ENCODE measurements at places on chromosomes 1 and 21.

GRCh38 chr1:111729946-111730681 is 9.1 kb downstream of the INKA2 start:
- no peak for DNase-seq

GRCh38 chr1:175892686-175893085 is 149.3 kb upstream of the TNR start:
- no peak for DNase-seq

DNA sequence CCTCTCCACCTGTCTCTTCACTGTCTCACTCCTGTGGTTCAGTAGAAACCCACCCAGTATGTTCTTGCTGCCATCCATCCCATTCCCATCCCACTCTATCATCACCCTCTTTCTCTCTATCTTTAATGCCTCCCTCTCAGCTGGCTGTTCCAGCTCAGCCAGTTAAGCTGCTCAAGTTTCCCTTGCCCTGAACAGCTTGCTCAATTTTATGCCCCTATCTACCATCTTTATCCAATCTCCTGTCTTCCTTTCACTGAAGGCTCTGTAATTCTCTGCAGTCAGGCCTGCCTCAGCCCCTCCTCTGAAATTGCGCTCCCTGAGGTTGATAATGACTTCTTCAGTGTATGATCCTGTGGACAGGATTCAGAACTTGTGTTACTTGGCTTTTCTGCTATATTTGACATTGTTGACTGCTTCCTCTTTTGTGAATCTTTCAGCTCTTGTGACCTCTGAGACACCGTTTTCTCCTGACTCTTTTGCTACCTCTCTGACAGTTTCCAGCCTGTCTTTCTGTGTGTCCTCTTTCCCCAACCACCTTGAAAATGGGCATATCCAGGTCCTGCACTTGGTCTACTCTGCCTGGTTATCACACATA is 13.9 kb upstream of the BCAR3 start:
- DNase-seq, result no peak

- peak; percentile 43 for DNase-seq
These were observed 146.0 kb downstream of the RERE start for GRCh38 chr1:8671306-8671917.

DNA sequence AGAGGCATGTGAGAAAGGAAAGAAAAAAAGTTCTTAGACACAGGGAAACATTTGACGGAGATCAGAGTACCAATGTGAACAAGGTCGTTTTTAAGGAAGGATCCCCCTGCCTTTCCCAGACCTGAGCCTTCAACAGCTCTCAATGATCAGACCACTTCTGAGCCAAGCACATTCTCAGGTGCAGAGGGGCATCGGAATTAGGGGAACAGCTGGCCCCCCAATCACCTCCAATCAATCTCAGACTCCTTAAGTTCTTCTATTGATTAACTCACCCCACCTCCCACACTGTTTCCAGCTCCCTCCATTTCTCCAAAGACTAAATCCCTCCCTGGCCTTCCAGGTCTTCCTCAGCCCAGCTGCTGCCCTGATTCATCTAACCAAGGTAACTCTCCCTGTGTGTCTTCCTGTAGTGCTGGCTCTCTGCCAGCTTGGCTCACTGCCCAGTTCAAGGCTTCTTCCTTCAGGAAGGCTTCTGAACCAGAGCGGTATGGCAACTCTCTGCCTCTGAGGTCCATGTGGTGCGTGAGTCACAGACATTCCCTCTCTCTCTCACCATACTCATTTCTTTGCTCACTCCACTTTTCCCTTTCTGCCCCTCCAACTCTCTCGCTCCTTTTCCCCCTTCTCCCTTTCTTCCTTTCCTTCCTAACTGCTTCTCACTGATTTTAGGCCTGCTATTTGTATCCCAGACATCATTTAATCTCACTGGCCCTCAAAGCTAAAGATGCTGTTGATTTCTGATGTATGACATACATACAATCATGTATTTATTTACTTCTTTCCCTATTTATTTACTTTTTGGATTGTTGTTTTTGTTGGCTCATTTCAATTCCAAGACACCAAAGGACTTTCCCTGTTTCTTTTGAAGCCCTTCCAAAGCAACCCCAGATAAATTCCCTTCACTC is 18.1 kb downstream of the CFAP45 start:
- DNase-seq, result peak; percentile 47

DNA sequence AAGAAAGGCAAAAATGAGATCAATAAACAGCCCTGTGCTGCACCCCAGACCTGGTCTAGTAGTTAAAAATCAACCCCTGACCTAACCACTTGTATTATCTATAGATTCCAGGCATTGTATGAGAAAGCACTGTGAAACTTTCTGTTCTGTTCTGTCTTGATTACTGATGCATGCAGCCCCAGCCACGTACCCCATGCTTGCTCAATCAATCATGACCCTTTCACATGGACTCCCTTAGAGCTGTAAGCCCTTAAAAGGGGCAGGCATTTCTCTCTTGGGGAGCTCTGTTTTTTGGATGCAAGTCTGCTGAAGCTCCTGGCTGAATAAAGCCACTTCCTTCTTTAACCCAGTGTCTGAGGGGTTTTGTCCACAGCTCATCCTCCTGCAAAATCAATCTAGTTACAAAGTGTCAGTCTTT is 24.2 kb upstream of the CD34 start:
- DNase-seq, result no peak

- no peak for DNase-seq
These were observed 1.4 kb downstream of the C1orf94 start for GRCh38 chr1:34178072-34178471.

GRCh38 chr21:46507562-46507961 is 48.9 kb downstream of the DIP2A start:
- DNase-seq, result no peak

DNA sequence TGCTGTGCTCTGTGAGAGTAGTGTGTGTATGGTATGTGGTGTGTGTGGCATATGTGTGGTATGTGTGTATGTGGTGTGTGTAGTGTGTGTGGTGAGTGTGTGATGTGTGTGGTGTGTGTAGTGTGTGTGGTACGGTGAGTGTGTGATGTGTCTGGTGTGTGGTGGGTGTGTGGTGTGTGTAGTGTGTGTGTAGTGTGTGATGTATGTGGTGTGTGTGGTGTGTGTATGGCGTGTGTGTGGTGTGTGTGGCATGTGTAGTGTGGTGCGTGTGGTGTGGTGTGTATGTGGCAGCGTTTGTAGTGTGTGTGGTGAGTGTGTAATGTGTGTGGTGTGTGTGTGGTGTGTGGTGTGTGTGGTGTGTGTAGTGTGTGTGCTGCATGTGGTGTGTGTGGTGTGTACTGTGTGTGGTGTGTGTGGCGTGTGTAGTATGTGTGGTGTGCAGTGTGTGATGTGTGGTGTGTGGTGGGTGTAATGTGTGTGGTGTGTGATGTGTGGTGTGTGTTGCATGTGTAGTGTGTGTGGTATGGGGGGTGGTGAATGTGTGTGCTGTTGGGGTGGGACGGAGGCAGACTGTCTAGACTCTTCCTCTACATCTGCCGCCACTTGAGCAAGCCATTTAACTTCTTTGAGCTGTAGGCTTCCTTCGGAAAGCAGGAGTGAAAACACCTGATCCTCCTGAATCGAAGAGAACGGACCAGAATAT is 33.5 kb downstream of the GPA33 start:
- DNase-seq, result no peak

GRCh38 chr21:45972716-45973474 is 8.7 kb upstream of the COL6A1 start:
- DNase-seq, result no peak

- DNase-seq, result peak; percentile 76
These were observed 49.7 kb downstream of the MDM4 start for GRCh38 chr1:204565617-204566582.

- DNase-seq, result no peak
These were observed 2.2 kb upstream of the LYPLA2 start for GRCh38 chr1:23788695-23789094.

DNA sequence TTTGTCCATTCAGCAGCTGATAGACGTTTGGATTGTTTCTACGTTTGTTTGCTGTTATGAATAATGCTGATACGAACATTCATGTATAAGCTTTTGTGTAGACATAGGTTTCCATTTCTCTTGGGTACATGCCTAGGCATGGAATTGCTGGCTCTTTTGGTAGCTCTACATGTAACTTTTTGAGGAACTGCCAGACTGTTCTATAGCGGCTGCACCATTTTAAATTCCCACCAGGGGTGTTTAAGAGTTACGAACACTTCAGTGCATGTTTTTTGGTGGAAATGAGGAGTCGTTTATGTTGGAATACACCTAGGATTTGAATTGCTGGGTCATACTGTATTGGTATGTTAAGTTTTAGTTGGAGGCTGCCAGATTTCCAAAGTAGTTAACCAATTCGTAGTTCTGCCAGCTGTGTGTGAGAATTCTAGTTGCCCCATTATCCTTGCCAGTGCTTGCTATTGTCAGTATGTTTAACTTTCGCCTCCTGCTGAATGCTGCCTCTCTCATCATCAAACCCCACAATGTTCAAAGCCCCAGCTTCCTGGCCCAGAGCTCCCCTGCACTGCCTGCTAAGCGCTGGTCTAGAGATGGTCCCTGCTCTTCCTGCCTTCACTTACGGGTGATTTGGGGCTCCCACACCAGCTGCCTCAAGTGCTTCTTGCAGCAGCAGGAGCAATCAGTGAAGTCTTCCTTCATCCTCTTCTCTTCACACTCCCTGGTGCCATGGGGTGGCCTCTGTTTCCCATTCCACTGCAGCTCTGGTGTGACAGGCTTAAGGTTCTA is 81.0 kb downstream of the MAN1C1 start:
- no peak for DNase-seq

DNA sequence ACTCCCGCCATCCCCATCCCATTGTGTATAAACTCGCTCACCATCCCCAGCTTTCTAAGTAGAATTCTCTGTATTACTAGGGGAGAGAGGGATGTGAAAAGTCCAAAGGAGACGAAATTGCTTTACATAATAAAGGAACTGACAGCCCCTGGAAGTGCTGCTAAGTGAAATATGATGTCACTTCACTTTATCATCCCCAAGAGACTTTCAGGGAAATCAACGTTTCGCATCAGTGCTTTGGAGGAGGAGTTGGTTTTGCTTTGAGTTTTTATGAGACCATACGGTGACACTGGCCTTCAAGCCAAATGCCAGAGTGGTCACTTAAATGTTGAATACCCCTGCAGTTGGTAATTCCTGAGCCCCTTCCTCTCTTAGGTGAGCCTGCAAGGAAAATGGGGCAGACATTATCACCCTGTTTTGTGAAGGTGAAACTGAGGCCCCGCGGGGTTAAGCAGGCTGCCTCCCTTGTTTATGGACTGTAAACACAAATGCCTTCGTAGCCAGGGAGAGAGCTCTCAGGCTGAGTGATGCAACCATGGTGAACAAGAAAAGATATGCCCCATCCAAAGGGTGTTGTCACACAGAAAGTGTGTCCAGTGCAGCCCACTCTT is 58.4 kb upstream of the KAZN start:
- DNase-seq, result no peak

GRCh38 chr21:17201741-17202260 is 311.0 kb upstream of the CXADR start:
- no peak for DNase-seq

- DNase-seq, result no peak
These were observed 647 bp downstream of the TSEN15 start for GRCh38 chr1:184052194-184052559.

- peak; percentile 31 for DNase-seq
These were observed 8.6 kb downstream of the NIPAL3 start for GRCh38 chr1:24424207-24424606.

GRCh38 chr1:18876210-18876609 is 16.8 kb upstream of the TAS1R2 start:
- no peak for DNase-seq

GRCh38 chr1:29703596-29704370 is 467.5 kb downstream of the PTPRU start:
- DNase-seq, result no peak

DNA sequence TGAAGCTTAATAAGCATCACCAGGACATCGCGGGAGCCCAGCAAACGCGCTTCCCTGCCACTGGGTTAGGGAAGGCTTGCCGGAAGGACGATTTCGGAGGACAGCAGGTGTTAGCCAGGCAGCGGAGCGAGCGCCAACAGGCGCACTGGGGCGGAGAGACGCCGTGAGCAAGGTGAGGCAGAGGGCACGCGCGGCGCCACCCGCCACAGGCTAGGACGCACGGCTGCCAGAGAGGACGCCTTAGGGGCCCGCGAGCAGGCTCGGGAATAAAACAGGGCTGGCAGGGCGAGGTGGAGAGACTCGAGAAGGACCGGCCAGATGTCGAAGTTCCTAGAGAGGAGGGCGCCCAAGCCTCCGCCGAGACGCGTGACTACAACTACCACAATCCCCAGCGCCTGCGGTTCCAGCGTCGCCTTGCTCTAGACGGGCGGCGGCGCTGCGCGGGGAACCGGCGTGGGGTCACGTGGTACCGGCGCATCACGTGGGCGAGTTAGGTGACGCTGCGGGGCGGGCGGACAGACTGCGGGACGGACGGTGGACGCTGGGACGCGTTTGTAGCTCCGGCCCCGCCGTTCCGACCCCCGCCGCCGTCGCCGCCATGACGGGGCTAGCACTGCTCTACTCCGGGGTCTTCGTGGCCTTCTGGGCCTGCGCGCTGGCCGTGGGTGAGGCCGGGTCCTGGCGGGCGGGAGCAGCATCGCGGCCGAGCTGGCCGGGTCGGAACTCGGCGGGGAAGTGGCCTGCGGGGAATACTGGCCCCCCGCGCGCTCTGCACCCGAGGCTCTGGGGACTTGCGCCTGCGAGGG is at the start of gene ATP6V0B:
TSS of gene ATP6V0B (plus strand) at position 518 of the 806 bp plus-strand sequence. CDS start at position 599, 81 bp downstream.
- DNase-seq, result peak; percentile 97

GRCh38 chr1:54950006-54950368 is 30.4 kb upstream of the TMEM61 start:
- DNase-seq, result no peak

DNA sequence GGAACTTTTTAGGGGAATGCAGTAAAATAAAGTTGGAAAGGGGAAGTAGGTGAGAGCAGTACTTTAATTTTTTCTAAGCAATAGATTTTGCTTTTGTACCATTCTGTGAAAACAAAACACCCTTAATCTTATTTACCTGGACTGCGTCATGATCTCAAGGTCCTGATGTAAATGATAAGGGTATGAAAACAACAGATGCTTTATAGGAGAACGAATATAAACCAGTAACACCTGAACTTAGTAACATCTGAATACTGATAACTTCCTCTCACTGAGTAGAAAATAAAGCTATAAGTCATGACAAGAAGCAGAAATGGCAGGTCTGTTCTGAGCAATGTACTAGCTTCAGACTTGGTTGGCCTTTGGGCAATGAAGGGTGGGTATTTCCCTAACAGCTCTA is 77.7 kb downstream of the GDAP2 start:
- DNase-seq, result no peak

- peak; percentile 51 for DNase-seq
These were observed 618 bp downstream of the CLCC1 start for GRCh38 chr1:108962681-108963051.

GRCh38 chr1:157725221-157725577 is 24.6 kb upstream of the FCRL3 start:
- DNase-seq, result no peak

GRCh38 chr1:248596615-248597014 is 885 bp downstream of the OR2T10 start:
- no peak for DNase-seq

All from activated naive CD4-positive, alpha-beta T cell treated with anti-CD3 and anti-CD28 coated beads for 36 hours (primary cell).